ENCODE measurements at places on chromosomes 13 and 19.

DNA sequence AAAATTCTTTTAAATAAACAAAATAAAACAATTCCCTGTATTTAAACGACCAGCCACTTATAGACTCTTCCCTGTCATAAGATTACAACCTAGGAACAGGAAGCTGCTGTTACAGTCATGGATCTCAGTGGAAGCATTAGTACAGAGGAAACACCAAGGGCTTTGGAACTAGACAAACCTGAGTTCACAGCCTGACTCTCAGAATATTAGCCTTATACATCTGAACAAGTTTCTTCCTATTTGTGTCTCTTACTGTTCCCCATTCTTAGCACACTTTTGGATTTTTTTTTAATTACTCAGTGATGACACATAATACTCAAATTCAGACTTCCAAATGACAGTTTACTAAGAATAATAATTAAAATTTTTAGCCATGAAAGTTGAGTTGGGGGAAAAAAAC lies 46.1 kb downstream of the ZDHHC20 start:
- DNase-seq = no peak

GRCh38 chr13:27794921-27795717 lies 2.8 kb downstream of the GSX1 start:
- DNase-seq = no peak

- no peak for DNase-seq
Observed at GRCh38 chr13:42717176-42717575, 64.2 kb upstream of the FAM216B start.

- DNase-seq = no peak
Observed at GRCh38 chr13:41311406-41312175, 524 bp downstream of the NAA16 start.

DNA sequence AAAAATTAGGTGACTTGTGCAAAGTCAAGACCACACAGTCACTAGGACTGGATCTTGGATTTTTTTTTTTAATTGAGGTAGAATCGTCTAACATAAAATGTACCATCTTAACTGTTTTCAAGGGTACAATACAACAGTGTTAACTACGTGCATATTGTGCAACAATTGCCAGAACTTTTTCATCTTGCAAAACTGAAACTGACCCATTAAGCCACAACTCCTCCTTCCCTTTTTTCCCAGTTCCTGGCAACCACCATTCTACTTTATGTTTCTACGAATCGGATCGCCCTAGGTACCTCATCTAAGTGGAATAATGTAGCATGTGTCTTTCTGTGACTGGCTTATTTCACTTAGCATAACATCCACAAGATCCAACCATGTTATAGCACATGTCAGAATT lies 37.5 kb upstream of the POMP start:
- DNase-seq = no peak

- no peak for DNase-seq
Observed at GRCh38 chr13:43805681-43806128, 18.9 kb upstream of the ENOX1 start.

- DNase-seq = no peak
Observed at GRCh38 chr13:59982631-59983382, 180.9 kb downstream of the DIAPH3 start.

- no peak for DNase-seq
Observed at GRCh38 chr13:110274687-110275086, 32.3 kb downstream of the COL4A1 start.

- no peak for DNase-seq
Observed at GRCh38 chr13:91146601-91147000, 200.9 kb upstream of the MIR17HG start.

- no peak for DNase-seq
Observed at GRCh38 chr13:51988988-51989618, 22.1 kb downstream of the ATP7B start.

DNA sequence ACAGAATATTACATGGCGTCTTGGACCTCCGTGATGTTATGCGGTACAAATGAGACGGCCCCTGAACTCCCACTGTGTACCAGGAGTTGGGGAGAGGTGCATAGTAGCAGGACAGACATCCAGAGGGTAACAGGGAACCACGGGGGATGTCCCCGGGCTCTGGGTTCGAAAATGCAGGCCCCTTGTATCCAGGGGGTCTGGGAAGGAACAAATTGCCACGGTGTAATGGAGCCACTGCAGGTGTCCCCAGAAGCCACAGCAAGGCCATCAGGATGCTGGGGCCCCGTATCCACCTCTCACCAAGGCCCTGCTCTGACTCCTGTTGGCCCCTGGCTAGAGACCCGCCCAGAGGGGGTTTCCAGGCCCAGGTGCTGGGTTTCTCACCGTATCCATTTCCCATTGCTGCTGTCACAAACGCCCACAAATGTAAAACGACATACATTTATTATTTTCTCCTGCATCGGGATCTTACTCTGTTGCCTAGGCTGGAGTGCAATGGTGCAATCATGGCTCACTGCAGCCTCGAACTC lies 77.8 kb downstream of the INSR start:
- DNase-seq = no peak

GRCh38 chr13:52156724-52157261 lies 2.6 kb downstream of the NEK3 start:
- no peak for DNase-seq

DNA sequence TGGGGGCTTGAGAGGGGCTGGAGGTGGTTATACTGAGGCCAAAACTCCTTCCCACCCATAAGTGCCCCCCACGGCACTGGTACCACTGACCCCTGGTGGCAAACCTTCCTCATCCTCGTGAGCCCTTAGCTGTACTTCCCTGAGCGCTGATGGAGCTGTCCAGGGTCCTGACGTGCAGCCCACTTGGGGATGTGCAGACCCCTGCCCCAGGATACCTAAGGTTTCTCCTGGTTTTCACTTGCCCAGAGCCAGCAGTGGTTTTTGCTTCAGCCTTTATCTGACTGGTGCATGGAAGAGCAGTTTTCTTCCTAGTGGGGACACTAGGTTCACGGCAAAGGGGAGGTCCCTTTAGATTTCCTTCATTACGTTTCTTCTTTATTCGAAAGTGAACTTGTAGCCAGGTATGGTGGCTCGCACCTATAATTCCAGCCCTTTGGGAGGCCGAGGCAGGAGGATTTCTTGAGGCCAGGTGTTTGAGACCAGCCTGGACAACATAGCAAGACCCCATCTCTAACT lies 28.7 kb upstream of the KCTD15 start:
- no peak for DNase-seq

All from NCI-H1694 treated with DMSO at 0.1 percent for 48 hours (cell line).